ENCODE measurements at places on chromosomes 3 and 15.

GRCh38 chr3:100129941-100130340, 15.6 kb upstream of the FILIP1L start:
- no peak for DNase-seq

DNA sequence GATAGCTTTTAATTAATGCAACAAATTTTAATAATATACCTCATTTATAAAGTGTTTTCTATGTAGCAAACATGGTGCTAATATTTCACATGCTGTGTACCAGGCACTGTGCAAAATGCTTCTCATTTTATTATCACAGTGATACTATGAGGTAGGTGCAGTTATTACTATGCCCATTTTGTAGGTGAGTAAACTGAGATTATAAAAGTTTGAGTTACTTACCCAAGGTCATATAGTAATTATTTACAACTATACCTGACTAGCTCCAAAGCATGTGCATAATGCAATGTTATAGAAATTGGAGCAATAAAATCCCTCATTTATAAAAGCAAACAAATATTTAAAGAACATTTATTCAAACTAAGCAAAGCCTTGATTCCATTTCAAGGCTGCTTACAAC, 54.5 kb upstream of the DCBLD2 start:
- no peak for DNase-seq

DNA sequence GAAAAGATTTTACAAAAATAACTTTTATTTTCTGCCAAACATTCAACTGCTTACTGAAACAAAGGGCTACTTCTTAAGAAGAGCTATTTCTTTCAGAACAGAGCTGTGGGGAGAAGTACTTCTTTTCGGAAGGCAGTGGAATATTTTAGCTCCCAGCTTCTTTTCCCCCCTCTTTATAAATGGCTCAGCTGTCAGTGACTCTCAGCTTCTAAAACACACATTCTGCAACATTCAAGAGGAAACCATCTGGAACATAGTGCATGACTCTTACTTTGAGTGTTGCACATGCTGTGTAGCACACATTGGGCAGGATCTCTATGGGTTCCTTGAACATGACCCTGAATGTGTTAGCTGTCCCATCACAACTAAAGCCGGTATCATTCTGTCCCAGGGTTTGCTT, 7.0 kb upstream of the C15orf40 start:
- no peak for DNase-seq

DNA sequence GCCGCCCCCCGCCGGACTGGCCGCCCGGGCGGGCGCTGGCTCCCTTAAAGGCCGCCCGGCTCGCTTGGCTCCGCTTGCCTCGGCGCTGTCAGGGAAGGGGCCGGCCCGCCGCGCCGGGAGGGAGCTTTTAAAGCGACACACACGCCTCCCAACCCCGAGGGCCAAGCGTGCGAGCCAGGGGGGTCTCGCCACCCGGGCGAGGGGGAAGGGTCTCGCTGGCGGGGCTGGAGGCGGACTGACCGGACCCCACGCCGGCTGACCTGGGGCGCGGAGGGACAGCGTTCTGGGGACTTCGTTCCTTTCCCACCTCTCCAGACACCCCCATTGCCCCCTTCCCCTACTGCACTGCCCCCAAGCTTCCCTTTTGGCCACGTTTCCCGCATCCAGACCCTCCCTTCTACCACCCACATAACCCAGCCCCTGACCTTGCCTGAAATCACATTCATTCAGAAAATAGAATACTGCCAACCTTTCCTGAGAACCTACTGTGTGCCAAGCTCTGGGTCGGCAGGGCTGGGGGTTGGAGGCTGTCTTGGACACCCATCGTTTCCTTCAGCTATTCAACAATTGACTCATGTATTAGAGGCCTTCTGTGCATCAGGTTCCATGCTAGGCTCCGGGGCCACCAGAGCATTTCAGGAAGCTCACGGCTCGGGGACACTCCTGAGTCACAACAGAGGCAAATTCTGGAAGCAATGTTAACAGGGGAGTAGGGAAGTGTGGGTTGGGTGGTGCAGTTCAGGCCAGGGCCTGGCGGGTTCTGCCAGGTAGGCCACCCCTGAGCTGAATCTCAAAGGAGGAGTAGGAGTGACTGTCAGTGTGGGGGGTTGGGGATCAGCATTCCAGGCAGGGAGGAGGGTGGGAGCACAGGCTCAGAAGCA, at the start of gene INSYN1:
Gene INSYN1 (minus strand): TSS at position 102 of the 881 bp plus-strand sequence. CDS start 2,221 bp downstream, outside the sequence.
- no peak for DNase-seq

DNA sequence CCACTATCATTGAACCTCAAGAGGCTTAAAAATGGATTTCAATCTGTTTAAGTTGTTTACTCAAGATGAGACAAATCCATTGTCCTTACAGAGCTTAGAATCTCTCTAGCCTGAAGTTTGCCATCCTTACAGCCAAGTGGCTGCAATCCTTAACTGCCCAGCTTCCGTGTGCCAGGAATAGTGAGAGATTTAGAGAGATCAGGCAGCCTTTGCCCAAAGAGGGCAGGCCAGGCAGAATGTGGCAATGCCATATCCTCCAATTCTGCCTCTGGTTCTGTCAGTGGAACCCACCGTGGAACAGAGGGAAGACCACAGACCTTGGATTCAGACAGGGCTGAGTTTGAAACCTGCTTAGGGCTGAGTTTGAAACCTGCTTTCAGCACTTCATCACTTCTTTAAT, 374.3 kb downstream of the VPS13C start:
- DNase-seq = no peak

- DNase-seq = no peak
These were observed 10.6 kb downstream of the RAB7A start for GRCh38 chr3:128736601-128737000.

DNA sequence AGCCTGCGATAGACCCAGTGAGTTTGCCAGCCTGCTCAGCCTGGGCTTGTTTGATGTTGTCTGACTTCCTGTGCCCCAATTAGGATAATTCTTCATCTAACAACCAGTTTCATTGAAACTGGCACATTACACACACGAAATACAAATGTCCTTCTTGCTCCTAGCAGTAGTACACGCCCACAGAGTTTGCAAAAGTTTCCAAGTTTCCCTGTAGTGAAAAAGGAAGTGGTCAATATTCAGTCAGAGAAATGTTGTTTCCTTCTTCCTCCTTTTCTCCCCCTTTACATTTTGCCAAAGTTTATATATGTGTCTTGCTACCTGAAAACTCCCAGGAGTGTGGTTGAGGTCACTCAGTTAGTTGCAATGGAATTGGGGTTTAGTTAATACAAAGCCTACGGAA, 58.4 kb upstream of the LRTM1 start:
- no peak for DNase-seq

DNA sequence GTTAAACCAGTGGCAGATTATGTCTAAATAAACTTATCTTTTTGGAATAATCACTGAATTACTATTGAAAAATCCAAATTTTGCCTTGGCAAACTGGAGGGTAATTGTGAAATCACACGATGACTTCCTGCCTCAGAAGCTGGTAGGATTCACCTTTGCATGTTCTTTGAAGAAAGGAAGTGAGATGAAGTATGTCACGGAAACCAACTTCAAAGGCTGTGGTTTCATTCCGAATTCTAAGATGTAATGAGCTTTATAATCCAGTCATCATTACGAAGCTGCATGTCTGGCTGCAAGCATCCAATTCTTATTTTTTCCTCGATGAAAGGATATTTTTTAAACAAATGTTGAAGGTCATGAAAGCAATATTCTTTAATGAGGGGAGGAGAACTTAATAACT, 15.0 kb upstream of the ZBED2 start:
- DNase-seq = no peak

DNA sequence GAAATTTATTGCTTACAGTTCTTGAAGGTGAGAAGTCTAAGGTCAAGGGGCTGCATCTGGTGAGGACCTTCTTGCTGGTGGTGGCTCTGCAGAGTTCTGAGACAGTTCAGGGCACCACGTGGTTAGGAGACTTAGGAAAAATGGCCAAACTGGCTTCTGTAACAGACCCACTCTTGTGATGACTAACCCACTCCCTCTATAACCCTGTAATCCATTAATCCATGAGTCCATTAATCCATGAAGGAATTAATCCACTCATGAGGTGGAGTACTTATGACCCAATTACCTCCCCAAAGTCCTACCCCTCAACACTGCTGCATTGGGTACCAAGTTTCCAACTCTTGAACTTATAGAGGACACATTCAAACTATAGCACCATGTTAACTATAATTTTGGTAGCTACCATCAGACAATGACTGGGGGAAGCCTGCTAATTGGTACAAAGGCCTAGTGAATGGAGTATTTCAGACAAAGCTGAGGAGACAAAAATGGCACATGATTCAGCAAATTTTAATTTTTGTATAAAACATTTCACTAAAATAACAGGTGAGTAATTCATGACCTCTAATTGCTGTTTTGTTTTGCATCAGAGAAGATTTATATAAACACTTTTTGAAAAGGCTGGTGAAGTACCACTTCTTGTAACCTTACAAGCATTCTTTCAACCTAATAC, 374.1 kb upstream of the TBL1XR1 start:
- no peak for DNase-seq

Measured in stimulated activated CD8-positive, alpha-beta memory T cell treated with anti-CD3 and anti-CD28 coated beads, Interleukin-15, amount 100 ng/mL, for 48 hours (primary cell).